ENCODE measurements at places on chromosomes 13 and 19.

DNA sequence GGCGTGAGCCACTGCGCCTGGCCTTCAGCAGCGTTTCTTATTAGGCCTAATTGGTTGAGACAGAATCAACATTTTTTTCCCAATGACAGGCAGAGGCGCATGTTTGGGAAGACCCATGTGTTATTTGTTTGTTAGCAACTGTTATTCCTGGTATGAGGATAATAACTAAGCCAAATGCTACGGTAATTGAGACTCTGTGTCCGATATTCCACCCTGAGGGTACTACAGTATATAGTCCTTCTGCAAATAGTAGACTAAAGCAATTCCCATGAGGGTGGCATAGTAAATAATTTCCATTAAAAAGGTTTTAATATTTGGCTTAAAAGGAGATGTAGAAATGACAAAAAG lies 18.4 kb upstream of the CCL25 start:
- DNase-seq: no peak

GRCh38 chr13:97348569-97349100 lies 85.3 kb upstream of the RAP2A start:
- DNase-seq: no peak

DNA sequence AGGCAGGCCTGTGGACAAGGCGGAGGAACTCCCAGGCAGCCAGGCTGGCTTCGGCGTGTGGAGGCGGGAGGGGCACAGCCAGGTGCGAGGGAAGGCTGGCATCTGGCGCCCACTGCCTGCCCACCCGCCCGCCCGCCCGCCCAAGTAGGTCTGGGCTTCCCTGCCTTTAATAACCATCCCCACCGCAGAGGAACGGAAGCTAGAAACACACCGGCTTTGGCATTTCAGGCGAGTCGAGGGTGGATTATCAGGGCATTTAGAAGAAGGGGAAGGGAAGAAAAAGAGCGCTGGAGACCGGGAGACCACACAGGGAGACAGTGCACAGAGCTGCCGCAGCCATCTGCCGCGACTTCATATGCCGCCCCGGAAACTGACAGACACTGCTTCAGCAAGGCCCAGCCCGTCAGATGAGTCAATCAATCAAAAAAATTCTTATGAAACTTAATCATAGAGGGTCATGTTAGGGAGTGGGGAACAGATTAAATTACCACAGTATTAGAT lies 199.7 kb downstream of the TSHZ3 start:
- no peak for DNase-seq

DNA sequence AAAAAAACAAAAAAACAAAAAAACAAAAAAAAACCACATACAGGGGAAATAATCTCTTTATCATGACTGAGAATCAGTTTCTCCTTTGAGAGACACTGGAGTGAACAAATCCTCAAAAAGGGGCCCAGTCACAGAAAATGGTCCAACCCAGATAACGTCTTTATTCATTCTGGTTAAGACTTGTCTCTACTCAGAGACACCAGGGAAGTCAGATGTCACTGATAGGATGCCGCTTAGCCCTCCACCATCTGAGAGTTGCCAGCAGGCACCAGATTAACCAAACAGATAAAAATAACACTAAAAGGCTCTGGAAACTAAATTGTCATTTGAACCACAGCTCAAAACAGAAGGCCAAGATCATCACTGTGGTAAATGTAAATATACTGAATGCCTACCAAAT lies 1163.4 kb upstream of the ATXN8OS start:
- DNase-seq: no peak

- no peak for DNase-seq
Measured at GRCh38 chr13:95568131-95568530, 15.6 kb downstream of the CLDN10 start.

DNA sequence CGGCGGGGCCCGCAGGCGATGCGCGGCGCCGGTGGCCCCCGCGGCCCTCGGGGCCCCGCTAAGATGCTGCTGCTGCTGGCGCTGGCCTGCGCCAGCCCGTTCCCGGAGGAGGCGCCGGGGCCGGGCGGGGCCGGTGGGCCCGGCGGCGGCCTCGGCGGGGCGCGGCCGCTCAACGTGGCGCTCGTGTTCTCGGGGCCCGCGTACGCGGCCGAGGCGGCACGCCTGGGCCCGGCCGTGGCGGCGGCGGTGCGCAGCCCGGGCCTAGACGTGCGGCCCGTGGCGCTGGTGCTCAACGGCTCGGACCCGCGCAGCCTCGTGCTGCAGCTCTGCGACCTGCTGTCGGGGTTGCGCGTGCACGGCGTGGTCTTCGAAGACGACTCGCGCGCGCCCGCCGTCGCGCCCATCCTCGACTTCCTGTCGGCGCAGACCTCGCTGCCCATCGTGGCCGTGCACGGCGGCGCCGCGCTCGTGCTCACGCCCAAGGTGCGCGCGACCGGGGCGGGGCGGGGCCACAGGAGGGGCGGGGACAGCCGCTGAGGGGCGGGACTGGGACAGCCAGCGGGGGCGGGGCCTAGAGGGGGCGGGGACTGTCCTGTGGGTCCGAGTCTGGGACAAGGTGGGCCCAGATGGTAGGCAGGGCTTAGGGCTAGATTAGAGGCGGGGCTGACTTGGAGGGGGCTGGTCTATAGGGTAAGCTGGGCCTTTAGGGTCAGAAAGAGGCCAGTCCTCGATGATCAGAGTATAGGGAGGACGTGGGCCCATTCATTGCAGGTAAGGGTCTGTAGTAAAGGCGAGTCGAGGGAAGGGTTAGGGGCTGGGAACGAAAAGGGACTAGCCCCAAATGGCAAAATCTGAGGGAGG lies 5.1 kb downstream of the GRIN2D start:
- DNase-seq: peak; percentile 98

- DNase-seq: no peak
Measured at GRCh38 chr13:27341616-27342015, 71.0 kb downstream of the RASL11A start.

DNA sequence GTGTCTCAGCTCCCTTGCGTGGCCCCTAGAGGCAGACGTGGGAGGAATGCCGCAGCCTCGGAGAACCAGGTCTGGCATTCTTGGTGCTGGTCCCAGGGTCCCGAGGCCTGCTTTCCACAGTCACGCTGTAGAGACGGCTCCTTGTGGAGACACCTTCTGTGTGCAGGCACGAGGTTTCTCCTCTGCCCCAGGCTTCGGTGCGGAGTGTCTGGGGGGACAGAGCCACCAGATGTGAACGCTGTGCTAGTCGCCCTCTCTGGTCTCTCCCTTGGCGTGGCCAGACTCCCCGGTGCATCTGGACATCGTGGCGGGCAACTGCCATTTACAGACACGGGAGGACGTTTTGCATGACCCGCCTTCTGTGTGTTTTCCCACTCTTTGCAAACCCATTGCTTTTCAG lies 7.5 kb upstream of the TMEM255B start:
- DNase-seq: no peak

DNA sequence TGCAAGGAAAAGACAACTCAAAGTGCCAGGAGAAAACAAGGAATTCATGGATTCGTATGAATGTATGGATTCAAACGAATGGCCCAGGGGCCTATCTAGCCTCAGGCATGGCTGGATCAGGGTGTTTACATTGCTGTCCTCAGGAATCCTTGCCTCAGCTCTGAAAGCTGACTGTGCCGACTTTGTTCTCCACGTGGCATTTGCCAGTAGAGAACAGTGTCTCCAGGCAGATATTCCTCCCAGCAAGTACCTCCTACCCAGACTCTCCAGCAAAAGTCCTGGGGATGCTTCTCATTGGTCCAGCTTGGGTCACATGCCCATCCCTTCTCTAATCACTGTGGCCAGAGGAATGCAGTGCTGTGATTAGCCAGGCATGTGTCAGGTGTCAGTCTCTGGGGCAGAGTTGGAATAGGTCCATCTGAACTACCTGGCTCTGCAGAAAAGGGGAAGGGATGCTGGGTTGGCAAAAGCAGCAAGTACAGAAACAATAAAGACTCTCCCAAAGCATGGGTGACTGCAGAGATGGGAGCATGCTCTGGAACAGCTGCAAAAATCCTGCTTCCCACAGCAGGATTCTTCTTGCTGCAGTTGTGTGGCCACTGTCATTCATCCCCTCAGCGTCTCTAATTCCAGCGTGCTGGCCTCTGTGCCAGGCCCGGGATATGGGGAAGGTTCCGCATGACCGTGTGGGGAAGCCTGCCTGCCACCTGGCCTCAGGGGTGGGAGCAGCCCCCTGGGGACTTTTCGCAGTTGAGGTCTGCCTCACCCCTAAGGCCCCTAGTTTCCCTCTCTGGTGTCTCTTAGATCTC lies 30.0 kb downstream of the CCNE1 start:
- DNase-seq: peak; percentile 70

- DNase-seq: no peak
Measured at GRCh38 chr19:18150776-18151624, 2.0 kb upstream of the PIK3R2 start.

DNA sequence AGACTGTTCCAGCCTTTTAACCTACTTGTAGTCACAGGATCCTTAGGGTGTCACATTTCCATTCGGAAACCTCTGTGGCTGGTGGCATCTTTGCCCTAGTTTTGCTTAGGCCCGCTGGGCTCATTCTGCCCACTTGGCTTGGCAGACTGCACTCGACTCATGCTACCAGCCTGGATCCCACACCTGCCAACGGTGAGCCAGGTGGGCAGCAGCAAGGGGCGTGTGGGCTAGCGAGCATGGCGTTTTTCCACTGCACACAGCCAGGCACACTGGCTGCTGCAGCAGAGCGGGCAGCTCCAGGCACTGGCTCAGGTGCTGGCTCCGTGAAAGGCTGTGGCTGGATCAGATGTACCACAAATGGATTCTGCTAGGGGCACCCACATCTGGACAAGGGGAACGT lies 838.2 kb downstream of the SLITRK6 start:
- no peak for DNase-seq

DNA sequence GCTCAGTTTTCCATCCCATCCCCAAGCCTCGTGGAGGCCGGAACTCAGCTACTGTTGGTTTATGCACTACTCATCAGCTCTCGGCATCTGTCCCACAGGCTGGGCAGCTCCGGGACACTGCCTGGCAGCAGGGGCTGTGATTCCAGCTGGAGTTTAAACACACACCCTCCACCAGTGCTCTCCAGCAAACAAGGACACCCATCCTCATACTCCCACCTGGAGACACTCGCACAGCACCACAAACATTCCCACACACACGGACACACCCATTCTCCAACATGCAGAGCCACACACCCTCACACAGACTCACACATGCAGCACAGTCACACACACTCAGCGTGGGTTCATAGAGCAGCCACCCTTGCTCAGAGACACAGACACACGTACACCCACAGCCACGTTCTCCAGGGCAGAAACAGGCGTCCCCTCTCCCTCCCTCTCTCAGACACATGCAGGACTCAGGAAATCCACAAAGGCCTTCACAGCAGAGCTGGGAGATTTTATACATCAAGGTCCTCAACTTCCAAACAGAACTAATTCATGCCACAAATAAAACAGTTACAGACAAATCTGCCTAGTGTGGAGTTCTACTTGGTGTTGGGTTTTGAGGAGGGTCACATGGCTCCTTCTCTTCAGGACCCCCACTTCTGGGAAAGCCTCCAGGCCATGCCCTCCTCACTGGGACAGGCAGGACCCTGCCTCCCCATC lies 785.4 kb downstream of the UQCRFS1 start:
- DNase-seq: no peak

DNA sequence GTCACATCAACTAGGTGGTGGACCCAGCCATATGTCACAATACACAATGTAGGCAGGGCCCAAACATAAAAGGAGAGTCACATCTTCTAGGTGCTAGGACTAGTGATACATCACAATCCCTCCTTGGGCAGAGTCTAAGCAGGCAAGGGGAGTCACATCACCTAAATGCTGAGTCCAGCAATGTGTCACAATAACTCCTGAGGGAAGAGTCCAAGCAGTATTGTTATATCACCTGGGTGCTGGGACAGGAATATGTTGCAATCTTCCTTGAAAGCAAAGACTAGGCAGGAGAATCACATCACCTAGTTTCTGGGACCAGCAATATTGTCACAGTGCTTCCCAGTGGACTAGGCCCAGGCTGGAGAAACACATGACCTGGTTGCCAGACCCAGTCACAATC lies 29.4 kb upstream of the ZNF729 start:
- no peak for DNase-seq

- DNase-seq: no peak
Measured at GRCh38 chr19:36110487-36111199, at the start of gene OVOL3. Gene OVOL3, plus strand, starts transcription at chr19:36111143. Its CDS starts 60 bp downstream, at chr19:36111203.

DNA sequence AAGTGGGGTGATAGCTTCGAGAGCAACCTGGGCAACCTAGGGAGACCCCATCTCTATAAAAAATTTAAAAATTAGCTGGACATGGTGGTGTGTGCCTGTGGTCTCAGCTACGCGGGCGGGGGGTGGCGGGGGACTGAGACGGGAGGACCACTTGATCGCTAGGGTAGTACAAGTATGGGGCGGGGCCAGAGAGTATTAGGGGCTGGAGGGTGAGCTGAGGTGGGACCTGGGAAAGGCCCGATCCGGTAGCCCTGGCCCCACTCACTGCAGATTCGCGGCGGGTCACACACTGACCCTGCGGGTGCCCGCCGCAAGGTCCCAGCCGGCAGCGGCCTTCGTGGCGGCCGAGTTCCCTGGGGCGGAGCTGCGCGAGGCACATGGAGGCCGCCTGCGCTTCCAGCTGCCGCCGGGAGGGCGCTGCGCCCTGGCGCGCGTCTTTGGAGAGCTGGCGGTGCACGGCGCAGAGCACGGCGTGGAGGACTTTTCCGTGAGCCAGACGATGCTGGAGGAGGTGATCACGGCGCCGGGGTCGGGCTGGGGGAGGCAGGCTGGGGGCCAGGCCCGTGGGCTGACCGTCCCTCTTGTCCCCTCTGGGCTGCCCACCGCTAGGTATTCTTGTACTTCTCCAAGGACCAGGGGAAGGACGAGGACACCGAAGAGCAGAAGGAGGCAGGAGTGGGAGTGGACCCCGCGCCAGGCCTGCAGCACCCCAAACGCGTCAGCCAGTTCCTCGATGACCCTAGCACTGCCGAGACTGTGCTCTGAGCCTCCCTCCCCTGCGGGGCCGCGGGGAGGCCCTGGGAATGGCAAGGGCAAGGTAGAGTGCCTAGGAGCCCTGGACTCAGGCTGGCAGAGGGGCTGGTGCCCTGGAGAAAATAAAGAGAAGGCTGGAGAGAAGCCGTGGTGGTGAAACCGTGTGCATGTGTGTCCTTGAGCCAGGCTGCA lies 2.0 kb upstream of the ARHGAP45 start:
- DNase-seq: peak; percentile 85

DNA sequence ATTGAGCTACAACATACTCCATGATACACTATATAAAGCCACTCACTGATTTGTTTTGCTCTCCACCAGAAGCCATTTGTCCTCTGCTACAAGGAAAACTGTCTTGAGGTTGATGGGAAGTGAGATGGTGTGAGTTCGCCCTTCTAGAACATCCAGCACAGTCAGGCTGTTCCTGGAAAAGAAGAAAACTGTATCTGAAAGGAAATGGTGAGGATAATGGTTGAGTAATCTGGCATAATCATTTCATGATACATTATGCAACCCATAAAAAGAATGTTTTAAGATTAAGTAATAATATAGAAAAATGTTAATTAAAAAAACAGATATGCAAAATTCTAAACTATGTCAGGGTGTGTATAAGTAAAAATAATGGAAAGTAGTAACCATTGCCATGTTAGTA lies 233.9 kb downstream of the RGCC start:
- no peak for DNase-seq

GRCh38 chr13:39379118-39379517 lies 223.9 kb downstream of the LHFPL6 start:
- DNase-seq: peak; percentile 80

GRCh38 chr13:99075268-99076191 lies 97.7 kb upstream of the DOCK9 start:
- peak; percentile 41 for DNase-seq

GRCh38 chr19:7149956-7150705 lies 80.6 kb downstream of the ZNF557 start:
- no peak for DNase-seq

- DNase-seq: no peak
Measured at GRCh38 chr19:16069813-16070365, 6.4 kb upstream of the TPM4 start.

Measured in GM12865 (cell line).